GM19239 (cell line): ENCODE measurements at places on chromosomes 13 and 19.

DNA sequence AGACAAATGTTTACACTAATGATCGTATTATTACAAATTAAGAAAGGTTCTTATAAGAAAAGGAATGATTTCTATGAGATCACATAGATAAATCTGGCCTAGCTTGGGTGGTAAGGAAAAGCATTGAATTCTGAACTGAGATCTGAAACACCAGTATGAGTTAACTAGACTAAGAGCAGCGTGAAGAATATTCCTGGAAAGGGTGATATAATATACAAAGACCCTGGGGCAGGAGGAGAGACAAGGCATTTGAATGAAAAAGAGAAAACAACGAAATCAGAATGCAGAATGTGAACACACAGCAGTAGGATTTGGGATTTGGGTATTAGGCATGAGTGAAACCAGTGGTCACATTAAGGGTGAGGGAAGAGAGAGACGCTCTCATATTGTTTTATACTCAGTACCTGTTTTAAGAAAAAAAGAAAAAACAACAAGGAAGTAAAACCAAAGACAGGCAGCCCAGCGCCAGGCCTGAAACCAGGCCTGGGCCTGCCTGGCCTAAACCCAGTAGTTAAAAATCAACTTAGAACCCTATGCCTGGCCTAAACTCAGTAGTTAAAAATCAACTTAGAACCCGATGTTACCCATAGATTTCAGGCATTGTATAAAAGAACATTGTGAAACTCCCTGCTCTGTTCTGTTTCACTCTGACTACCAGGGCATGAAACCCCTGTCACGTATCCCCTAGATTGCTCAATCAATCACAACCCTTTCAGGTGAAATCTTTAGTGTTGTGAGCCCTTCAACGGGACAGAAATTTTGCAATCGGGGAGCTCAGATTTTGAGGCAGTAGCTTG lies 287.1 kb downstream of the ITGBL1 start:
- no peak for DNase-seq

DNA sequence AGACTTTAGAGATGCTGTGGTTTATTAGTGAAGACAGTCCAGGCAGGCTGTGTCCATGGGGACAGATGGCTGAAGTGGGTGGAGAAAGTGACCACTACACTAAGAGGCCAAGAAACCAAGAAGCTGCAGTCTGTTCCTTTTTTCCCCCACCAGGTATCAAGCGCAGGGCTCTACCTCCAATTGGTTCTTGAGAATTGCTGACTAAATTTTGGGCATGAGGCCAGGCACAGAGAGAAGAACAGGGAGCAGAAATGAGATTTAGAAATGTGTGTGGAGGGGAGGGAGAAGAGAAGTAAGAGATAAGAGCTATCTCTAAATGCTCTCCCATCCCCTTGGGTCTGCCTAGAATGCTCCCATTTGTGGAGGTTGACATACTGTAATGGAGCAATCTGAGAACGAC lies 12.3 kb upstream of the CYSLTR2 start:
- no peak for DNase-seq

DNA sequence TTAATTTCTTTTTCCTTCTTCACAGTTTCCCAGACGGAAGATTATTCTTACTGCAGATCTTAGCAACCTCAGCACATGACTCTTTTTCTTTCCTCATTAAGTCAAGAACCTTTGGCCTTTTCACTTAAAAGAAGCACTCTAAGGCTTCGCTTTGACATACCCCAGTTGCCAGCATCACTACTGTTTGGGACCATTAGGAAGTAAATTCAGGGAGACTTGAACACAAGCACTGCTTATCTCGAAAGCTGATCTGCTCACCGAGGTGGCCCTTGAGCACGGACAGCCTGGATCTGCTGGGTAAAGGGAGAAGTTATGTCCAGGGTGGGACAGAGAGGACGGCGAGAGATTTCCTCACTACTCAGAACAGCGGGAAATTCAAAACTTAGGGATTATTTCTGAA lies 151.4 kb upstream of the RNF113B start:
- DNase-seq, result no peak

DNA sequence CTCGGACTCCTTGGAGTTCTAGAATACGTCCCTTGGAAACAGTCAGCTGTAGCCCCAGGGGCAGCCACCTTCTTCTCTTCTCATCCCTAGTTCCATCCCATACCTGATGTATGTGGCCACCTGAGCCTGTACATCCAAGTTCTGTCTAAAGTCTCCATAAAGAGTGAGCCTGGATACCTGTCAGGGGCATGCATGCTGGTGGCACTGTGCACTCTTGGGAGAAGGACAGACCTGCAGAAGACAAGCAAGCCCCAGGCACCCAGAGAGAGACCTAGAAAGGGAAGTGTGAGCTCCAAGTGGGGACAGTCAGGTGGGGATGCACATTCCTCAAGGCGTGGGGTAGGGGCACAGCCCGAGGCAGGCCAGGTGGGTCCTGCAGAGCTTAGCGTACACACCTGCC lies 21.4 kb downstream of the SIAH3 start:
- no peak for DNase-seq

- DNase-seq, result no peak
Measured at GRCh38 chr19:7191946-7192691, 102.1 kb downstream of the INSR start.

DNA sequence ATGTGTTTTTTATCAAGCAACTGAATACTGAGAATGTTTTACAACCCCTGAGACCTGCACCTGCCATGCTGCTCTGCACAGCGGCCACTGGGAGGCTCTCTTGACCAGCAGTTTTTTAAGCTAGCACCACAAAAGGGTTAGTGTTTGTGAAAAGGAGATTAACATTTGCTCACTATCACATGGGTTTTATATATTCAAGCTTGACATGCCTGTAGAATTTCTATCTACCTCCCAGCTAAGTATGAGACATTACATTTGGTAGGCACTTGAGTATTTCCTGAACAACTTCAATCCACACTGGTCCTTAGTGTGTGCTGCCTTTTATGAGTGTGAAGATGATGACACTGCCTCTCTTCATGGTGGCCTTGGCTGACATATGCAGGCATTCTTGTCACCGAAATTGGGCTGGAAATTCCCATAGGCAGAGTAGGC lies 1238.9 kb downstream of the UQCRFS1 start:
- DNase-seq, result no peak

GRCh38 chr19:49817964-49818648 lies at the start of gene MED25:
Gene MED25, plus strand, starts transcription at chr19:49818289. Its CDS starts 53 bp downstream, at chr19:49818342.
- peak; percentile 81 for DNase-seq
